ENCODE measurements at places on chromosomes 6 and 20.

GRCh38 chr20:50659975-50660670 lies 31.2 kb downstream of the RIPOR3 start:
- no peak for DNase-seq

DNA sequence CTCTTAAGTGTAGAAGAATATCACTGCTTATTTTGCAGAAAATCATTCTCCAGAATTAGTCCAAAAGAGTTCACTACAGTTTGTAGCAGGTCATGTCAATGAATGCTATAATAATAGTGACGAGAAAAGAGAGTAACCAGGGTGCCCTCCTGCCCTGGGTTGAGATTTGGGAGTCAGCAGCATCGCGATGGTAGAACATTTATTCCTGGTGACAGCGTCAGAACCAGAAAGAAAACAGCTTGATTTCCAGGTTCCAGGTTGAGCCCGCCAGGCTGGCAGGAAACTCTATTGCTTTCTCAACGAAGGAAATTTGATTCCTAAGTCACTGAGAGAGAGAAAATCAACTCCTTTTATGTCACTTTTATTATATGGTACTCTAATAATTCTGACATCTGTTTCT lies 550.3 kb downstream of the QKI start:
- DNase-seq: no peak

- no peak for DNase-seq
These were observed 27.4 kb downstream of the MRS2 start for GRCh38 chr6:24430086-24430485.

GRCh38 chr20:50350510-50351249 lies 159.5 kb upstream of the PTPN1 start:
- no peak for DNase-seq

- no peak for DNase-seq
These were observed 518.1 kb upstream of the JARID2 start for GRCh38 chr6:14727494-14728395.

DNA sequence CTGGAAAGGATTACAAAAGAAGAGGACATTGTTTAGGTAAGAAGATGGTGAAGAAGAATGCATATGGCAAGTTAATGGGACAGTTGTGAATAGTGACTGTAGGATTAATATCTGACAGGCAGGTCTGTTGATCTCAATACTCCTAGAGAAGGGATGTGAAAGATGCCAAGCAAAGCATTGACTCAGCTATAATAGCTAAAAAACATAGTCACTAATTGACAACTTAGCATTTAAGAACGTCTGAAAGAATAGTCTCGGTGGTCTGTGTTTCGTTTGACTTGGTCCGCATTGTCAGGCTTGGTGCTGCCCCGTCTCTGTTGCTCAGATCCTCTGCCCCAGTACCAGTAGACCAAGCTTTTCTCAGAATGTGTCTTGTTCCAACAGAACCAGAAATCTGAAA lies 65.9 kb downstream of the HIVEP1 start:
- DNase-seq: no peak

- DNase-seq: no peak
These were observed 103.1 kb upstream of the SMLR1 start for GRCh38 chr6:130724089-130724488.

DNA sequence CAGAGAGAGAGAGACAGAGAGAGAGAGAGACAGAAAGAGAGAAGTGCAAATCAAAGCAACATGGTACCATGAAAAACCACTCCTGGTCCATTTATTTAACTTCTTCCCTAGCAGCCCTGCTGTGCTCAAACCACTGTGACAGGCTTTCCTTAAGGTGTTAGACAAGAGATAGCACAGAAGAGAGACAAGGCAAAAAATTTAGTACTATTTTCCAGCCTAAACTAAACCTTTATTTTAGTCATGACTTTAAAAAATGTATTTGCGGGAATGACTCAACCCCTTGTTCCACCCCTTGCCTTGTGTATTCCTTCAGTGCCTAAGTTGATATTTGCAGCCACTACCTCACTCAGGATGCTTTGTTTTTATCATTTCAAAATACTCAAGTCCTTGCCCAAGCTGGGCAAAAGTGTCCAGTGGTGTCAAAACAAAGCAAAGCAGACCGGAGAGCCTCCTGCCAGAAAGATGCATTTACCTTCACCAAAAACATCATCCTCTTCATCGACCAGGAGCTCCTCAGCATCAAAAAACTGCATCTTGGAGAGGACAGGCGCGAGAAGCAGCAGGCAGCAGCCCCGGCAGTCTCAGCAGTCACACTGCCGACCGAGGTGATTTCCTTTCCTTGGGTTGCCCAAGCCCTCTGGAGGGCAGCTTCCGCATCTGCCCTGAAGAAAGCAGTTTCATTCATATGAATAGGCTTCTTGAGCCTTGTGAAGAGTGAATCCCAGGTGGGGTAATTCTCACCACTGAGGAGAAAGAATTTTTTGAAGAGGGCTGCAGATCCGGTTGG lies at the start of gene RIPOR2:
TSS of gene RIPOR2 (minus strand) at position 595 of the 787 bp plus-strand sequence. CDS start at position 533, 62 bp downstream.
- peak; percentile 63 for DNase-seq

GRCh38 chr6:43173591-43174262 lies 2.7 kb downstream of the SRF start:
- no peak for DNase-seq

- no peak for DNase-seq
These were observed 20.9 kb downstream of the SCAF8 start for GRCh38 chr6:154754152-154754551.

DNA sequence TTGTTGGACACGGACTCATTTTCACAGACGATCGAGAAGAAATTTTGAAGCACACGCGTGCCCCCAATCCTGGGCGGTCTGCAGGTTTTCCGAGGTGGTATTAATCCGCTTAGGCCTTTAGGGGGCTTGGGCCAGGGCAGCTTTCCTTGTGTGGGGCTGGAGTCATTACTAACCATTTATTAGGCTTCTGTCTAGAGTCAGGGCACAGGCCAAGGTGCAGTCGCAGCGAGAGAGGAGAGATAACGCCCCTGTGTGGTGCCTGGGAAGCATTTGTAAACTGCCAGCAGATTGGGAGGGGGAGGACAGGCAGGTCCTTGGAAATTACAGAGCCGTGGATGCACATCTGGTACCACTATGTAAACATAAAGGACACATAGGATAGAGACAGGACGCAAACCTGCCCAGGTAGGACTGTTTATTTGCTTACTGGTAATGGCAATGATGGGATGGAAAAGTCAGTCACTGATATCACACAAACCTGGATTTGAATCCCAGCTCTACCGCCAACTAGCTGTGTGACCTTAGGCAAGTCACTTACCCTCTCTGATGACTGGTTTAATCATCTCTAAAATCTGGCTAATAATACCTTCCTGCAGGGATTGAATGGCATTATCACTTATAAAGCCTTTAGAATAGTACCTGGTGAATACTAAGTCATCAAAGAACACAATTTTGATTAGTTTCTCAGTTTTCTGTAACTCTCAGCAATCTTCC lies 76.4 kb downstream of the TMEM242 start:
- no peak for DNase-seq

DNA sequence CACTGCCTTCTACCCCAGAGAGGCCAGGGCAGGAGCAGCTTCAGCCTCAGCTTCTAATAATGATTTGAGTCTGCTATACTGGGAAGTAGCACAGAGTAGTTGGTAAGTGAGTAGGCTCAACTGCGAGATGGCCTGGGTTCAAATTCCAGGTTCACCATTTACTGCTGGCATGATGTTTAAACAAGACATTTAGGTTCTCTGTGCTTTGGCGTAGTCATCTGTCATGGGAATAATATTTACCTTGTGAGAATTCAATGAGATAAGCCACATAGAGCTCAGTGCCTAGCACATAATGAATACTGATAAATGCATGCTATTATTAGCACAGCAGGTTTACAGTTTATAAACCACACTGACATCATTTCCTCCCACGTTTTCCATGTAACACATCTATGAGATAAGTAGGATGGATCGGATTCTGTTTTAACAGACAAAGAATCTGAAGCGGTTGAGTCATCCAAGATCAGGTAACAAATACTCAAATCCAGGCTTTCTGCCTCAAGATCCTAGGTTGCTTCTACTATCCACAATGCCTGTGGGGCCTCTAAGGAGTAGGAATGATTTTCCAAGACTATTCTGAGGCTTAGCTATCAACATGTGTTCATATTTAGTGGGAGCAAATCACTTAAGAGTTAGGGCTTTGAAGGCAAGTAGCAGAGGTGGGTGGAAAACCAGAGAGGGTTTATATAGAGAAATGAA lies 72.9 kb upstream of the DTNBP1 start:
- DNase-seq: no peak

- DNase-seq: no peak
These were observed 121.3 kb upstream of the BCLAF1 start for GRCh38 chr6:136411025-136411325.

GRCh38 chr6:6588924-6589709 lies 597 bp downstream of the LY86 start:
- DNase-seq: peak; percentile 50

- DNase-seq: no peak
These were observed 157.5 kb upstream of the AHI1 start for GRCh38 chr6:135655055-135655454.

- no peak for DNase-seq
These were observed 6.9 kb upstream of the HRH3 start for GRCh38 chr20:62226707-62227590.

DNA sequence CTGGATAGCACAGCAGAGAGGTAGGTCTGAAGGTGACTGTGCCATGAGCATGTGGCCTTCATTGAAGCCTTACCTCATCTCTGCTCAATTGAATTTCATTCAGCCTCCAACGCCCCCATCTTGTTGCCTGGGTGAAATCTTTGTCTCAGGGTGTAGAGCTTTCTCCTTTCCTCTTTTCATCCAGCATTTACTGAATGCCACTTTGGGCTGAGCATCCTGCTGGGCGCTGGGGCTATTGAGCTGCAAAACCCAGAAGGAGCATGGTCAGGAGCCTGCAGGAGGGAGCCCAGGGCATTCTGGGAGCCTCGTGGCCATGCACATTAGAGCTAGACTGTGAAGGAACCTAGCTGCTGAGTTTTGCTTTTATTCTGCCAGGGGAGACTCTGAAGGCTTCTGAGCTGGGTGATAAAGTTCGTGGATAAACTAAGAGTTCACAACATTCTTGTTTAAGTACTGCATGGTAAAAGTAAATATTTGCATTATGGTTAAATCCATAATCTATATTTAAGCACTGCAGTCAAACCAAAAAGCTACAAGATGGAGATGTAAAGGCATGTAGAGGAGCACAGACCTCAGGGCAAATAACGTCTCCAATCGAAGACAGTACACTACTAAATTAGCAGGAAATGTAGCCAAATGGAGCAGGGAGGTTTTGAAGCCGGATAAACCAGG lies 13.2 kb upstream of the ASXL1 start:
- DNase-seq: no peak

- no peak for DNase-seq
These were observed 48.4 kb upstream of the FRMD1 start for GRCh38 chr6:168127384-168127868.

GRCh38 chr6:150898399-150899170 lies 33.1 kb downstream of the MTHFD1L start:
- no peak for DNase-seq

GRCh38 chr6:34648806-34649205 lies 47.8 kb downstream of the ILRUN start:
- DNase-seq: no peak

- no peak for DNase-seq
These were observed 40.4 kb upstream of the KIF25 start for GRCh38 chr6:167956983-167957492.

GRCh38 chr20:42544926-42545325 lies 644.8 kb downstream of the PTPRT start:
- no peak for DNase-seq

- DNase-seq: no peak
These were observed 169.8 kb downstream of the ANKRD60 start for GRCh38 chr20:58058421-58059259.

GRCh38 chr20:49749625-49750024 lies 35.9 kb upstream of the B4GALT5 start:
- no peak for DNase-seq

GRCh38 chr20:4603724-4604123 lies 118.0 kb upstream of the PRND start:
- no peak for DNase-seq

GRCh38 chr20:16158090-16158975 lies 414.9 kb downstream of the KIF16B start:
- DNase-seq: peak; percentile 59

GRCh38 chr6:139060332-139060731 lies 31.8 kb downstream of the ABRACL start:
- DNase-seq: no peak

GRCh38 chr6:132063204-132063603 lies 112.0 kb upstream of the CCN2 start:
- no peak for DNase-seq

DNA sequence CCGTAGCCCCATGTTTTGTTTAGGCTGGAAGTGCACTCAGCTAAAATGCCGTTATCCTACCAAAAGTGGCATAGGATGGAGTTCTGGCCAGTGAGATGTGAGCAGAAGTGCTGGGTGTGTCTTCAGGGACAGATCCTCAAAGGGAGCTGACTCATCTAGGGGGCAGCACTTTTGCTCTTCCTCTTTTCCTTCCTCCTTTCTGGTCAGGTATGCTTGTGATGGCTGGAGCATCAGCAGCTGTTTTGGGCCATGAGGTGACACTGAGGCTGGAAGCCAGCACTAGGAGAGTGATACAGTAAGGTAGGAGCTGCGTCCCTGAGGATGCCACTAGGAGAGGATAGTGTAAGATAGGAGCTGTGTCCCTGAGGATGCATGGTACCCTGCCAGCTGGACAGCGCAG lies 4.6 kb upstream of the OSBPL2 start:
- no peak for DNase-seq

- no peak for DNase-seq
These were observed 47.7 kb upstream of the TMEM244 start for GRCh38 chr6:129908858-129909257.

DNA sequence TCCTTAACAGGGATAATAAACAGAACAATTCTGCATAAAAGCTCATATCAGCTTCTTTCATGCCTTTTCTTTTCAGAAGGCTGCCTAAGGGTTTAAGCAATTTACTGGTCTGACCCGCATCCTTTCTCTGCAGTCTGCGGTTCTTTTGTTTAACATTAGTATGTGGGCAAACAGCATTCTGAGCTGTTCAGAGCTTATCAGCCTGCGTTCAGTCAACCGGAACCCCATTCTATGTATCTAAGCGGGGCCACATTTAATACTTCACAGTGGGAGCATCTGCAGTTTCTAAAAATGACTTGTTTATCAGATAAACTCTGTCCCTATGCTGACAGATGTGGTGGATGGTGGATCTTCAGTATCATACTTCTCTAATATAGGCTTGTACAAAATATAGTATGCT lies 758.9 kb upstream of the MMS22L start:
- DNase-seq: no peak
